Activated CD4-positive, alpha-beta T cell treated with anti-CD3 and anti-CD28 coated beads, Interleukin-2, amount 10 ng/mL, durations not matched to agents 24 days and 14 days (primary cell): ENCODE measurements at places on chromosomes 12 and 14. TPM values are rescaled to one million over a fixed set of nuclear protein-coding genes. Genes with fewer than 3 reads are reported as not detected.

DNA sequence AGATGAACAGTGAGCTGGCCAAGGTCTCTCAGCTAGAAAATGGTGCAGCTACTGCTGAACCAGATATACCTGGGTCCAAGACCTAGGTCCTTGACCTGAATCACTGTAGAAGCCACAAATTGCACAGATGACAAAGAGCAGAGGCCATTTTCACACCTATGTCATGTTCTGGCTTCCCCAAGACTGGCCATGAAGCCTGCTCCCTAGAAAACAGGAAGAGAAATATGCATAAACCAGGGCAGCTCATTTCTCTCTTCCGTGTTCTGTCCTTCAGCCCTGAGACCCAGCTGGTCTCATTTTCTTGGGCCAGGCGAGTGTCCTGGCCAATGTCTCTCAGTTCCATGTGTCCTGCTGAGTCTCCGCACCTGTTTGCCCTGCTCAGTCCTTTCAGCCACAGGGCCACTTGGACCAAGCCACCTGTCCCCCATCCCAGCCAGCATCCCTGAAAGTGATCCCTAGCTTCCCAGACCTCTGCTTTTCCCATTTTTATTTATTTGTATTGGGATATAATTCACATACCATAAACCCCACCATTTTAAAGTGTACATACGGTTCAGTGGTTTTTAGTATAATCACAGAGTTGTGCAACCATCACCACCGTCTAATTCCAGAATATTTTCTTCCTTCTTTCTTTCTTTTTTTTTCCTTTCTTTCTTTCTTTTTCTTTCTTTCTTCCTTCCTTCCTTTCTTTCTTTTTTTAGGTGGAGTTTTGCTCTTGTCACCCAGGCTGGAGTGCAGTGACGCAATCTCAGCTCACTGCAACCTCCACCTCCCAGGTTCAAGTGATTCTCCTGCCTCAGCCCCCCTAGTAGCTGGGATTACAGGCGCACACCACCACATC is 27.0 kb downstream of the P2RX7 start:
- H3K36me3 ChIP-seq = peaks cover 61% of the 10 kb centered on the region
- H3K27ac ChIP-seq = peak overlapping the region; percentile 26
- DNase-seq = no peak
- H3K27me3 ChIP-seq = no peaks in the 10 kb centered on the region
- H3K4me3 ChIP-seq = no peak overlapping the region

DNA sequence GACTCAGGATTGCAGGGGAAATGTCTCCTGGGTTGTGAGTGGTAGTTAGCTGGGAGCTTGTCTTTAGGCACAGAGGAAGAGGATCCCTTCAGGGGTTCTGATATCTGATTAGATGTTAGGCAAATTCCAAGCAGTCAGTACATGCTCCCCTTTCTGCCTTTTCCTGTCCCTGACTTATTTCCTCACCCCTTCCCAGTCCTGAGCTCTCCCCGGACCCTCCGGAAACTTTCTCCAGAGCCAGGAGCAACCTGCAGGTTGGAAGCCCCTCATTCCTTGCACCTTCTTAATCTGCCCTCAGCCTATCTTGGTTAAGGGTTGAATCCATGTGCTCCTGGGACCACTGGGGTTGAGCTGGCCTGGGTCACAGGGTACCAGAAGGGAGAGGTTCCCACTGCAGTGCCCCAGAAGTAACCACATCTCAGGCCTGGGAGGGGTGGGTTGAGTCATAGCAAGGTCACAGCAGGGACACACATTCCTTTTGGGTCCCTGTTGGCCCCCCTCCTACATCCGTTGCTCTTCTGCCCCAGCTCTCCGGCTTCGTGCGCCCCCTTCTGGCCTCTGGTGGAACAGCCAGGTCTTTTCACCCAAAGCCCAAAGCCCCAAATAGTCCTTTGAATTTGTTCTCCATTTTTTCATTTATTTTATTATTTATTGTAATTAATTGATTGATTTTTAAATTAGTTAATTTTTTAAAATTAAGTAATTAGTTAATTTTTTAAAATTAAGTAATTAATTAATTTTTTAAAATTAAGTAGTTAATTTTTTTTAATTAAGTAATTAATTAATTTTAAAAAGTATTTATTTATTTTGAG is 1.8 kb downstream of the IGFBP6 start:
- DNase-seq = peak; percentile 96
- peak overlapping the region; percentile 77 for H3K4me3 ChIP-seq

DNA sequence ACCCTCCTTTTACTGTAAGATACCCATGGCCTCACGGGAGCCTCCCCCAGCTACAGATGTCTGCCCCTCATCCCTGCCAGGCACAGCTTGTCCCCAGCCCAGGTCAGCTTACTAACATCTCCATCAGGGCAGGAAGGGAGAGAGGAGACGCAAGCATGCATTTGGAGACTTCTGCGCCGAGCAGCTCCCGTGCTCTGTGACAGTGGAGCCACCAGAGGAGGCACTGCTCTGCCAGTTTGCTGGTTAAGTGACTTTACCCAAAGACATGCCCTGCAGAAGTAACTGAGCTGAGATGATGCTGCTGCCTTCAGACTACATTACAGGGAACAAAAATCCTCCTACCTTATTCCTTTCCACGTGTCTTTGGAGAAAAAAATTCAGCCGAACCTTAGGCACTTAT is 133.4 kb downstream of the ESRRB start:
- H3K4me3 ChIP-seq = no peak overlapping the region
- H3K27ac ChIP-seq = no peak overlapping the region
- no peak for DNase-seq
- peaks cover 3% of the 10 kb centered on the region for H3K4me1 ChIP-seq

- H3K27me3 ChIP-seq = no peaks in the 10 kb centered on the region
- H3K36me3 ChIP-seq = peaks cover 67% of the 10 kb centered on the region
These were observed 28.2 kb downstream of the G2E3 start for GRCh38 chr14:30587141-30587540.

DNA sequence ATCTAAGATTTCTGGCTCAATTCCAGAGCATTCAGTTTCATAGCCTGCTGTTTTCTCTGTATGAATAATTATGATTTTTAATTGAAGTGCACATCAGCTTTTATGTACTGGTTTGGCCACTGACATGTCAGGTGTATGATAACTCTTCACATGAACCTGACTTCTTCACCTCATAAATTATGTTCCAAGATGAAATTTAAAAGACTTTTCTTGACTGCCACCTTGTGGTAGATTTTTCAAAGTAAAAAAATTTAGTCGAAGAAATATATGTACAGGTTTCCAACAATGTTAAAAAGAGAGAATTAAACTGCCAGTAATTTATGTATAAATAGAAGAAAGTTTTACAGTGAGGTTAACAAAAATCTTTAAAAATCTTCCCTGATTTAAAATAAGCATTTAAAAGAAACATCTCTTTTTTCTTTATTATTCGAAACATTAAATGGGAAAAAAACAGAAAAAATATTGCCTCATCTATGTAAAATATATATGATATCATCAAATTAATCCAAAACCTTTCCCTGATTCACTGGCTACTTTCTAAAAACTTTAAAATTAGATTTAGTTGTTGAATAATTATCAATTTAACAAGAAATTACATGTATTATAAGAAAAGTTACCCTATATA is 124.9 kb upstream of the ATXN7L3B start:
- H3K36me3 ChIP-seq = no peaks in the 10 kb centered on the region
- no peaks in the 10 kb centered on the region for H3K4me1 ChIP-seq
- H3K4me3 ChIP-seq = no peak overlapping the region
- DNase-seq = no peak
- no peaks in the 10 kb centered on the region for H3K27me3 ChIP-seq

- H3K27ac ChIP-seq = no peak within 1 kb of the TSS
- H3K4me1 ChIP-seq = no peaks in the 10 kb centered on the region
- H3K27me3 ChIP-seq = peaks cover 52% of the 10 kb centered on the region
These were observed at the start of gene TSPAN11 for GRCh38 chr12:30926243-30927221. Gene TSPAN11 (plus strand): TSS chr12:30926748. CDS start chr12:30953992, 27,244 bp downstream.

GRCh38 chr12:95074766-95075165 is 1.3 kb upstream of the NR2C1 start:
- DNase-seq = no peak
- peaks cover 5% of the 10 kb centered on the region for H3K27me3 ChIP-seq

- no peak for DNase-seq
- no peaks in the 10 kb centered on the region for H3K27me3 ChIP-seq
- no peak overlapping the region for H3K4me3 ChIP-seq
- no peaks in the 10 kb centered on the region for H3K4me1 ChIP-seq
These were observed 185.4 kb downstream of the NOVA1 start for GRCh38 chr14:26412421-26412820.

GRCh38 chr12:110444455-110444854 is 5.7 kb downstream of the ARPC3 start:
- no peak overlapping the region for H3K4me3 ChIP-seq
- no peak overlapping the region for H3K27ac ChIP-seq
- no peaks in the 10 kb centered on the region for H3K27me3 ChIP-seq
- peaks cover 24% of the 10 kb centered on the region for H3K4me1 ChIP-seq

DNA sequence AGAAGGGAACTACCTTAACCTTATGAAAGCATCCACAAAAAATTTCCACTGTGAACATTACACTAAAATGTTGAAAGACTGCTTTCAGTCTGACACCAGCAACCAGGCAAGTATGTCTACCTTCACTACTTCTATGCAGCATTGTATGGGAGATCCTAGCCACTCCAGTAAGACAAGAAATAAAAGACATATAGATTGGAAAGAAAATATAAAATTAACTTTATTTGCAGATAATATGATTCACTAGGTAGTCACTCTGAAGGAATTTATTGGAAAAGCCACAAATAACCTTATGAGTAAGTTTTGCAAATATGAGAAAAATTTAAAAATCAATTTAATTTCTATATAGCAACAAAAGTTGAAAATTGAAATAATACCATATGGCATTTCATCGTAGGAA is 172.0 kb downstream of the RERGL start:
- DNase-seq = no peak
- no peak overlapping the region for H3K27ac ChIP-seq
- H3K36me3 ChIP-seq = no peaks in the 10 kb centered on the region
- no peak overlapping the region for H3K4me3 ChIP-seq
- H3K27me3 ChIP-seq = no peaks in the 10 kb centered on the region

DNA sequence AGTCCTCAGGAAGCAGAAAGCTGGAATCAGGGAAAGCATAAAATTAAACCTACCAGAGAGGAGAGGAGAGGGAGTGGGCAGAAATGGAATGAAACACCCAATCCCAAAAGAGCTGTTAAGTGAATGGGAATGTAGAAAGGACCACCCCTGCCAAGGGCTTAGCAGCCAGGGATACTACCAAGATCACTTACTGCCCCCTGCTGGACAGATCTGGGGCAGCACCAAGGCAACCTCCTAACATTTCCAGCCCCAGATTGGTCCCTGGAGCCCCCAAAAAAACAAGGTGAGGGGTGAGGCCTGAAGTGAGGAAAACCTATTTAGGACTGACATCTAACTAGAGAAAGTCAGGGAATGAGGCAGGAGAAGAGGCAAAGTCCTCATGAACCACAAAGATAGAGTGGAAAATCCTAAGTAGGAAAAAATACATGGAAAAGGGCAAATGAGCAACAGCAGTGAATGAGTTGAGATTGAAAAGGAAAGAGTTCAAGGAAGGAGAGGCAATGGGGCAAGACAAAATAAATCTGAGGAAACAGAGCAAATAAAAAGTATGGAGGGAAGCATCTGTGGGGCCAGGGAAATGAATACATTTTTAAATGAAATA is 11.2 kb upstream of the FKBP11 start:
- H3K4me1 ChIP-seq = peaks cover 24% of the 10 kb centered on the region
- peak overlapping the region; percentile 39 for H3K27ac ChIP-seq
- H3K36me3 ChIP-seq = peaks cover 50% of the 10 kb centered on the region
- H3K4me3 ChIP-seq = no peak overlapping the region
- peak; percentile 94 for DNase-seq

GRCh38 chr14:39109893-39110715 is 4.0 kb upstream of the GEMIN2 start:
- peak; percentile 44 for DNase-seq
- no peak overlapping the region for H3K27ac ChIP-seq
- no peaks in the 10 kb centered on the region for H3K27me3 ChIP-seq
- H3K4me1 ChIP-seq = peaks cover 12% of the 10 kb centered on the region
- H3K36me3 ChIP-seq = peaks cover 2% of the 10 kb centered on the region

DNA sequence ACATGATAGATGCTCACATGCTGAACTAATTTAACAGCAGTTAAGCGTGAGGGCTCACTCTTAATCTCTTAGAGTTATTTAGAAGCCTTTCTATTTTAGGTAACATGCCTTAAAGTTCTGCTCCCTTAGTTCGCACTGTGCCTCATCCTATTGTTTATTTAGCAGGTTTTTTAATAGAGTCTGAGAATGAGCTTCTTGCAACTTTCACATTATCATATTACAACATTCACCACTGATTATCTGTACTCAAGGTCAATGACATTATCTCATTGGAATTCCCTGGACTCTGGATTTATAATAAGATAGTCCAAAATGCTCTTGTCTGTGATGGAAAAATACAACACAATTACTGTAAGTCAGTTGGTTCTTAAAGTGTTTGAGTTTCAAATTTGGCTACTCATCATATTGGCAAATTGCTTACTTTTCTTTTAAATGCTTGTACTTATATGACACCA is 183.6 kb upstream of the SLC38A2 start:
- no peak overlapping the region for H3K4me3 ChIP-seq
- H3K4me1 ChIP-seq = peaks cover 38% of the 10 kb centered on the region
- H3K27me3 ChIP-seq = no peaks in the 10 kb centered on the region
- H3K36me3 ChIP-seq = peaks cover 23% of the 10 kb centered on the region

DNA sequence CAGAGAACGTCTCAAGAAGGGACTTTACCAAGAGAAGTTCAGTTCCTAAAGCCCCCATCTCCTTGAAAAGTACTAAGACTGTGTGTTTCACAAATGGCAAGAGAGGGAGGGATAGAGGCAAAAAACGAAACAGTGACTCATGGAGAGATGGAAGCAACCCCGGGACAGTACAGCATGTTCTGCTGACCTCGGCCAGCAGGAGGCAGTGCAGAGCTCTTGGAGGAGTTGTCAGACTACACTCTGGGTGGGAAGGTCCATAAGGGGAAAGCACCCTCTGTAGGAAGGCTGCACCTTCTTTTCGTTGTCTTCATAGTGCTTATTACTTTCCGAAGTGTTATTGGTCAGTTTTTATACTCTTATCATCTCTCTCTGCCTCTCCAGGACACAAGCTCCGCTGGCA is 525.2 kb upstream of the CCDC196 start:
- H3K27ac ChIP-seq = no peak overlapping the region
- peaks cover 32% of the 10 kb centered on the region for H3K27me3 ChIP-seq
- no peak overlapping the region for H3K4me3 ChIP-seq
- H3K36me3 ChIP-seq = no peaks in the 10 kb centered on the region
- peaks cover 37% of the 10 kb centered on the region for H3K4me1 ChIP-seq

DNA sequence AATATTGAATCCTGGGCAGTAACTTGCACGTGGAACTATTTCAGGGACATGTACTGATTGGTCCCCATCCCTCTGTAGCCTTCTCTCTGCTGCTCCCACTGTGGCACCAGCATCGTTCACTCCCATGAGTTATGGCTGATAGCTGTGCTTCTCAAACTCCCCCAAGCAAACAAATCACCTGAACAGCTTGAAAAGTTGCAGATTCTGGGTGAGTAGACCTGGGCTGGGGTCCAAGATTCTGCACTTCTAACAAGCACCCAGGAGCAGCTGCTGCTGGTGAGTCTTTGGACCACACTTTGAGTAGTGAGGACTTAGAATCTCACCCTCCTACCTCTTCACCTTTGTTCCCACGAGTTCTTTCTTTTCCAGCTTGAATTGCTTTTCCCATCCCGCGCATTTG is 49.4 kb upstream of the ZFP36L1 start:
- no peak for DNase-seq
- H3K27ac ChIP-seq = no peak overlapping the region
- H3K4me1 ChIP-seq = peaks cover 28% of the 10 kb centered on the region
- H3K4me3 ChIP-seq = no peak overlapping the region
- H3K36me3 ChIP-seq = peaks cover 2% of the 10 kb centered on the region

- no peaks in the 10 kb centered on the region for H3K4me1 ChIP-seq
- H3K27me3 ChIP-seq = peaks cover 2% of the 10 kb centered on the region
- H3K27ac ChIP-seq = no peak overlapping the region
These were observed 10.1 kb downstream of the AKAP6 start for GRCh38 chr14:32339188-32339587.

SDR9C7 gene
- not detected in 2 replicates for total RNA-seq

SLC39A5 gene
- total RNA-seq = 0.86 and 1.6 TPM in 2 replicates

BDKRB1 gene
- not detected in 2 replicates for total RNA-seq

EDDM3A gene
- not detected in 2 replicates for total RNA-seq

TC2N gene
- 18.6 and 19.3 TPM in 2 replicates for total RNA-seq
